Body of pancreas (tissue), 4 donors: ENCODE measurements at places on chromosomes 6 and 20.
A peak's percentile ranks its signal among the peaks of the same experiment; 100 is the strongest.

- DNase-seq = no peak
These were observed 926 bp downstream of the PEX3 start for GRCh38 chr6:143451531-143451930.

DNA sequence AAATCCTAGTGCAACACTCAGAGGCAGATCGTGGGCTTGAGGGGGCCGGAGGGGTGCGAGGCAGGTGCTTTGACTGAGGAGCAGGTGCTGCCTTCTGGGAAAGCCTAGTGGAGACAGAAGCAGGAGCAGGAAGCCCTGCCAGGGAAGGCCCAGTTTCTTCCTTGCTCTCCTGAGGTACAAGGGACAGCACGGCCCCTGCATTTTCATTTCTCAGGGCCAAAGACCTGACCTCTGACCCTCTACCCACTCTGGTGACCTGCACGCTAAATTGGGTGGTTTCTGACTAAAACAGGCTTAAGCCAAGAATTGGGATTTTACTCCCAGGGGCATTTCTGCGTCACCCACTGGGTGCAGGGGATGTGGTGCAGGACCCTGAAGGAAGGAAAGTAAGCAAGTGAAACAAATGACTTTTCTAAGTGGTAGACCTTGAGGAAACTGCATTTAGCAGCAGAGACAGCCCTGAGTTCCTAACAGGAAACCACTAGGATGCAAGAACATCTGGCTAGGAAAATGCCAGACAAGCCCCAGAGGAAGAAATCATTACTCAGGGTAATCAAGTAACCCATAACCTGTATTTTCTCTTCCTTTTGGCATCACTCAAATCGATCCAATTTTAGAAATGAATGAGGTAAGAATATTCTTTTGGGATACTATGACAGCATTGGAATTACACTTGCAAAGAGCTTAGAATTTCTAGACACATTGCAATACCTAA, 141.7 kb downstream of the CD164 start:
- DNase-seq = no peak

GRCh38 chr6:74480561-74480960, 725.3 kb downstream of the COL12A1 start:
- DNase-seq = no peak

DNA sequence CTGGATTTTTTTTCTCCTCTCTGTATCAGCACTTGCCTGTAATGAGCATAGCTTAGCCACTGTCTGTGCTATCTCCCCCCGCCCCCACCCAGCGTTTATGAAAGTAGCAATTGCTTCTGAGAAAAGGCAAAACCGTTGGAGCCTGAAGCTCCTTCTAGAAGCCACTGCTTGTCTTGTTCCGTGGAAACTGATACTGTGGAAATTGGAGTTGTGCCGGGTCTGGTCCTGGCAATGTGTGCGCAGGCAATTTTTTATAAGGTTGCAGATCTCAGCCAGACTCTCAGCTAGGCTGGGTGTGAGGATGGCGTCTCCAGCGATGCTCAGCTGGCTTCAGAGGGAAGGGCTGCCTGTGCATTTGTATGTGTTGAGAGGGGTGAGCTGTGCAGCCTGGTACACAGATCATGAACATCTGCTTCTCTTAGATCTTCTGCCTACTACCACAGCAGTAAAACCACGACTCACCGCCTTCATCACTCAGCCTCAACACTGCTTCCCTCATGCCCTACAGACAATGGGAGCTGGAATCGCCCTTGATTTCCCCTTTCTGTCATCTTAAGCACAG, 72.4 kb upstream of the GTSF1L start:
- no peak for DNase-seq

- DNase-seq = no peak
These were observed 13.5 kb downstream of the EYA4 start for GRCh38 chr6:133254552-133255228.

- DNase-seq = no peak
These were observed 60.5 kb downstream of the MTHFD1L start for GRCh38 chr6:150925976-150926375.

DNA sequence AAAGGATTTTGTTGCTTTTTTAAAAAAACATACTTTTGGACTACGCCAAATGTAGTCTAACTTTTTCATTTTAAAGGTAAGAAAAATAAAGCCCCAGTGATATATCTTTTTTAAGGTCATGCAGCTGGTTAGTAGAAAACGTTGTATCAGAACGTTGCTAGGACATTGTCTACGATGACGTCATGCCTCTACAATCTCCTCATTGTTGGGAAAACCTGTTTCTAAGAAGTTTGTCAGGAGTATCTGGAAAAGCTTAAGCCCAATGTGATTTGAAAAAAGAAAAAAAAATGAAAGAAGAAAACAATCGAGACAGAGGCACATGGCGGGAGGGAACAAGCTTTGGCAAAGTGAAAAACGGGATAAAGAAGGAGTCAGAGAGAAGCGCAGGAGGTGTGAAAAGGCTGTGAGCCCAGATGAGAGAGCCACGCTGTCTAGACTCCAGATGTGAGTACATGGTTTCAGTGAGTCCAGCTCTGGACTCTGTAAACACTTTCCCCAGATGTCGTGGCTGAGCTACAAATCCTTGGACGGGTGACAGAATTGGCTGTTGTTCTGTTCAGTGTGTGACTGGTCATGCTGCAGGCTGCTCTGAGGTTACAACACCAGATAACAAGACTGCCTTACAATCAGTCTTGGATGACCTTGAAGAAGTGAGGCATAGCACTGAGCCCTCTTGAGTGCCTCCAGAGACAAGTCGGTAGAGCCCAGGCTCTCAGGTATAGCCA, 656.7 kb upstream of the ID4 start:
- DNase-seq = peak; percentile 35

DNA sequence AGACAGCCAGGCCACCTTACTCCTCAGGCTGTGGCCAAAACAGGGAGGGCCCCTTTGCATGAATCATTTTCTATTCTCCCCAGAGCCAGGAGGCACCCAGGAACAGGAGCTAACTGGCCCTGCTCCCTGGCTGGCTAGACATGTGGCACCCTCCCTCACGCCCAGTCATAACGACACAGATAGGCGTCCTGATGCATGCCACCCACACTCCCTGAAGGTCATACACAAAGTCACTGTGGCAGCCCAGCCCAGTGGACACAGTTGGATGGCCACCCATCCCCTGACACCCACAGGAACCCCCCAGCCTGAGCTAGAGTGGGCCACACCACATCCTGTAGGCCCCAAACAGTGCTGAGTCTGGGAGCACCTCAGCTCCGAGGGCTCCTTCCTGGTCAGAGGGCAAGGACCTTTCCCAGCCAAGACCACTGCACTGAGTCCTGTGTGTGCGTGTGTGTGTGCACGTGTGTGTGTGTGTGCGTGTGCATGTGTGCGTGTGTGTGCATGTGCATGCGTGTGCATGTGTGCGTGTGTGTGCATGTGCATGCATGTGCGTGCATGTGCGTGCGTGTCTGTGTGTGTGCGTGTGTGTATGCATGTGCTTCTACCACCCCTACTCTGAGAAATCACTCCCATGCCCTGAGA, 21.6 kb downstream of the TFEB start:
- DNase-seq = peak; percentile 39

GRCh38 chr6:134034961-134035822, 17.2 kb downstream of the SLC2A12 start:
- DNase-seq = no peak

DNA sequence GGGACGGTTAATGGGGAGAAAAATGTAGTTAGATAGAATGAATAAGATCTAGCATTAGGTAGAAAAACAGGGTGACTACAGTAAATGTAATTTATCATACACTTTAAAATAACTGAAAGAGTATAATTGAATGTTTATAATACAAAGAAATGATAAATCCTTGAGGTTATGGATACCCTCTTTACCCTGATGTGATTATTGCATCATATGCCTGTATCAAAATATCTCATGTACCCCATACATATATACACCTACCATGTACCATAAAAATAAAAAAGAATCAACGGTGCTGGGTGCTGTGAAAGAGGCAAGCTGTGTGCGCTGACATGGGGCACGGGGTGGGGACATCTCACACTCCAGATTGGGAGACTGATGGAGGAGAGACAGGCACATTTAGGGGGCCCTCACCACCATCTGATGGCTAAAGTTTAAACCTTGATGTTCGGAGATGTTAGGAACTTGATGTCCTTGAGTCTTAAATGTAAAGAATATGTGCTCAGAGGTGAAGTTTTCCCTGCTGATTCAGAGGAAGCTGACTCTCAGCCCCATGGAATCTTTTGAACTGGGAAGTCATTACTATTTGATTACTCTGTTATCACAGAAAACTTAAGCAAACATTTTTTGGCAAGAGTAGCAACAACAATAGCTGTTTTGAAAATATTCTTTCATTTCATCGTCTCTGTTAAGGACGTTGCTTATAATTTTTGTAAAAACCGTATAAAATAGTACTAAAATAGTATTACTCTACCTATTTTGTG, 26.4 kb upstream of the RFPL4B start:
- DNase-seq = no peak

GRCh38 chr6:113960795-113961194, 10.2 kb downstream of the HDAC2 start:
- DNase-seq = no peak

- DNase-seq = peak; percentile 60
These were observed 14.2 kb downstream of the PAX1 start for GRCh38 chr20:21719592-21720214.

- peak; percentile 34 for DNase-seq
These were observed 16.2 kb upstream of the RCAN2 start for GRCh38 chr6:46507426-46507825.

DNA sequence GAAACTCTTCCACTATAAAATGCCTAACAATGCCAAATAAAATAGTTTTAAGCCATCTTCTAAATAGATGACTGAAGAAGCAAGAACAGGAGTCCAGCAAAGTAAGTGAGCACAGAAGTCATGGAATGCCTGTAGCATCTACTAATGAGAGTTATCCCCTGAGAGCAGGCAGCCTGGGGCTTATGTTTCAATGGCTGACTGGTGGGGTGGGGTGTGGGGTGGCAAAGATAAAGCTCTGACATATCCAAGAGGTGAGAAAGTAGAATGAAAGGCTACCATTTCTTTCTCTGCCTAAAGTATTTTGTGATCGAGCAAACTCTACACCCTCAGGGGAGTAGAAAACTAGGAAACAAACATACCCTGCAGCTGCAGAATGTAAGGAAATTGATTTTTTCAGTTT, 348.8 kb downstream of the TFAP2B start:
- DNase-seq = no peak

DNA sequence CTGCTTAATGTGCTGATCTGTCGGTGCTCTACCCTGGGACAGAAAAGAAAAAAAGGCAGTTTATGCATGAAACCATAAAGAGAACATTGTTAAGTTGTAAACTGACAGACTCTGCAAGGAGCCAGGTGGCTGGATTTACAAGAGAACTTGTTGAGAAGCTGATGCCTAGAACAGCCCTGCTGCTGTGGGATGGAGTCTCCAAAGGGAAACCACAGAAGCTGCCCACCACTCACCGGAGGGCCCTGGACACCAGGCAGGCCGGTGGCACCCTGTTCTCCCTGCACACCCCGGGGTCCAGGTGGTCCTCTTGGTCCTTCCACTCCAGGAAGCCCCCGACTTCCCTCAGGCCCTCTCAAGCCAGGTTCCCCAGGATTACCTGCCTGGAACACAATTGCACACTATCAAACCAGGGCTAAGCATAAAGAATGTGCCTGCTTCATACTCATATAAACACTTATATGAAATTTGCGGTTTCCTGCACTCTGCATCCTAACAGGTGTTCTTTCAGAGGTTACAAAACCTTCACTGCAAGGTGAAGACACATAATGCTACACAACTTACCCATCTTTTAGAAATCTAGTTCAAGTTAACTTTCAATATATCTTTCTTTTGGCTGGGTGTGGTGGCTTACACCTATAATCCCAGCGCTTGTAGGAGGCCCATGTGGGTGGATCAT, 68.2 kb downstream of the COL9A1 start:
- DNase-seq = no peak

DNA sequence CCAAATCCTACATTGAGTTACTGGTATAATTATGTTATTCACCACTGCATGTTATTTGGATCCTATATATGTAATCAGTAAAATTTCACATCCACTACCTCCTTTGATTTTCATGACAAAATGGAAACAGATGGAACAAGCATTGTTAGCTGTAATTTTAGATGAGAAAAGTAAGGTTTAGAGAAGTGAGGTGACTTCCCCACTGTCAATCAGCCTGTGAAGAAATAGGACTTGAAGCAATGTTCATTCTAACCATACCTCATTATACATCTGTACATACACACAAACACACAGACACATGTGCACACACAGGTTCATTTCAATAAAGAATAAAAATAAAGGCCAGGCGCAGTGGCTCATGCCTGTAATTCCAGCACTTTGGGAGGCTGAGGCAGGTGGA, 23.7 kb upstream of the QKI start:
- no peak for DNase-seq

DNA sequence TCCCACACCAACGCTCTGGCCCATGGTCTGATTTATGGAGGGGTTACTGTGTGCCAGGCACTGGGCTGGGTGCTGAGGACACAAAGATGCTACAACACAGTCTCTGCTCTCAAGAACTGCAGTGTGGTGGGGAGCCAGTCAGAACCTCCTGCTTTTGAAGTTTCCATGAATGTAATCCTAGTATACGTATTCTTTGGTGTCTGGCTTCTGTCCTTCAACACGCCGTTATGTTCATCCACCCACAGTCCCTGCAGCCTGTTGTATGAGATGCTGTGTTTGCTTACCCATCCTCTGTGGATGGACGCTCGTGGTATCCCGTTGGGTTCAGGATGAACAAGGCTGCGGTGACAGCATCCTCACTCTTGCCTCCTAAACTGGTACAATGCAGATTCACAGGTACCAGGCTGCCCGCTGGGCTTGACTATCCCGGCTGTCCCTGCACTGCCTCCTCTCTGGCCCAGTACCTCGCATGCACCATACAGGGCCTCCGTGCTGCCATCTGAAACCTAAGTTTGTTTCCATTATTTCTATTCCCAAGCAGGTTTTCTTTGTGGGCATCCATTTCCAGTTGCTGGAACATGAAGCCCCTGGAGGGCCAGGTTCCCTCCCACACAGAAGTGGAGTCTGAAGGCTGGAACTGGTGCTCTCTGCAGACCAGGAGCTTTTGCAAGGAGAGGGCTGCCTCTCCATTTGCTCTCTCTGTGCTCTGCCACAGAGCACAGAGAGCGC, 364.5 kb downstream of the ZFAND3 start:
- no peak for DNase-seq

DNA sequence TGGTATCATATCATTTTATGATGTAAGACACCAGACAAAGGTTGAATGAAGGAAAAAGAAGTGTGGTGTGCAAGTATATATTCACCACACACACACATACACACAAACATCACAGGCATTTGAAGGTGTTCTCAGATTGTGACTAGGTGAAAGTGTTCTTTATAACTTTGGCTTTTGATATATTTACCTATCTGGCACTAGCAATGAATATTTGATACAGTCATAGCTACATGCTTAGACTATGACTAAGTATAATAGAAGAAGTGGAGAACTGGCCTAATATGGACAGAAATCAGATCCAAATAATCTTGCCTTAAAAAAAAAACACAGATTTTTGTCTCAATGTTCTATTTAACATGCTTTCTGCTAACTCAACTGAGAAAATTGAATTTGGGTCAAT, 809.9 kb downstream of the KIF16B start:
- no peak for DNase-seq

GRCh38 chr6:148464319-148465010, 121.8 kb downstream of the SASH1 start:
- DNase-seq = peak; percentile 60

- no peak for DNase-seq
These were observed 80.3 kb upstream of the BMP5 start for GRCh38 chr6:55955684-55956083.
